ENCODE measurements at places on chromosomes 5 and 9.

DNA sequence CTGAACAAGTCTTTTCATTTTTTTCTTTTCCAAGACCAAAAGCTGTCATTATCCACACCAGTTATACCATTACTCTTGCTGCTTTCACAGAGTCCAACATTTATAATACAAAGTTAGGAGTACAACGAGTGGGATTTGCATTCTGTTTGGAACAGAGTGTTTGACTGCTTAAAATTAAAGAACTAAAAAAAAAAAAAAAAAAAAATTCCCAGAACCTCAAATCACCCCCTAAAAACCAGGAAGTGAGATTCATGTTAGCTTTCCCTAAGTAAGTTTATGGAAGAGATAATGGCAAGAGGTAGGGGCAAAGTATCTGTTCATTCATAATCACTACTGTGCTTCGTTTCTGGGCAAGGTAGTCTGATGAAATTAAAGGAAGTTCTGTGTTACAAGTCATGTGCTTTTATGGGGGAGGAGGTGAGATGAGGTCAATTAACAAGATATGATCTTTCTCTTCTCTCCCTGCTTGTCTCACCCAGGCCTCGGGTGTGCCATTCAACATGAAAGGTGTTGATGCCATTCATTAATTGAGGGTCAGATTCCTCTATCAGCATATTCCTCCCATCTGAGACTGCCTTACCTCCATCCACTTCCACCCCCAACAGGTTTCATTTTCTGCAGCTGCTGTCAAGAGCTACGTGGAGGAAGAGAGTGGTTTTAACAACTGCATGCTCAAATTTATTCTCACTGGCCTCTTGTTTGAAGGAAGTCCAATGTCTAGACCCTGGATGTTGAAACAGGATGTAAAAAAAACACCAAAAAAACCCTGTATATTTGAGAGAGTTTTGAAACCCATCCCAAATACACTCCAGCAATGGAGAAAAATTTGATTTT lies 58.1 kb downstream of the MARCHF3 start:
- DNase-seq = no peak

DNA sequence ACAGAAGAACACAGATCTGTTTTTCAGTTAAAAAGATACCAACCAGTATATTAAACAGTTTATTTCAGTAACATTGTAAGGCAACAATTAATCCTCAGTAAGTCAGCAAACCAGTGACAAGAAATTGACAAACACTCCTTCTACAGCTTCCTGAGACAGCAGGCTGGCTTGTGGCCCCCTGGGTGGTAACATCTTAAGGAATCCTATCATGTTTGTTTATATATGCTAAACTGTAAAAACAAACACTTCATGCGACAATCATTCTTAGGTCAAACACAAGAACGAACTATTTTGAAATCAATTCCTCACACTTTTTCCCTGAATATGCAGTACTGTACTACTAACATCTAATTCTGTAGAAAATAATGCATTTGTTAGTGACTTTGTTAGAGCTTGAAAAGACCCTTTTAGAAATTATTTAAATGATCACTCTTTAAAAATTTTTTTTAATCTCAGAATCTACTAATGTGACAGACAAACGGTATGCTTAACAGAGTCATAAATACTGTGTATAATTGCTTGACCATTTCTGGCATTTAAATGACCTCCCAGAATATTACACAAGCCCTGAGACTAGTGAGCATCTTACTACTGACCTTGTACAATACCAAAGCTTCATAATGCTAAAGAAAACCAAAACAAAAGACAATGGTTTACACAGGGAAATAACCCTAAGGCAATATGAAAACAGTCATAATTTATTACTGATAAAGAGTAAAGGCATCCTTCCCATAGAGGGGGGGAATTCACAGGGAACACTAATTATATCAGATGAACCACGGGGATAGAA lies 48.2 kb downstream of the ERMP1 start:
- DNase-seq = no peak

GRCh38 chr9:98287384-98287783 lies 31.9 kb upstream of the TBC1D2 start:
- DNase-seq = no peak

- no peak for DNase-seq
Observed at GRCh38 chr9:98372077-98372836, 116.8 kb upstream of the TBC1D2 start.

GRCh38 chr9:127548352-127548881 lies 63.7 kb upstream of the STXBP1 start:
- no peak for DNase-seq

DNA sequence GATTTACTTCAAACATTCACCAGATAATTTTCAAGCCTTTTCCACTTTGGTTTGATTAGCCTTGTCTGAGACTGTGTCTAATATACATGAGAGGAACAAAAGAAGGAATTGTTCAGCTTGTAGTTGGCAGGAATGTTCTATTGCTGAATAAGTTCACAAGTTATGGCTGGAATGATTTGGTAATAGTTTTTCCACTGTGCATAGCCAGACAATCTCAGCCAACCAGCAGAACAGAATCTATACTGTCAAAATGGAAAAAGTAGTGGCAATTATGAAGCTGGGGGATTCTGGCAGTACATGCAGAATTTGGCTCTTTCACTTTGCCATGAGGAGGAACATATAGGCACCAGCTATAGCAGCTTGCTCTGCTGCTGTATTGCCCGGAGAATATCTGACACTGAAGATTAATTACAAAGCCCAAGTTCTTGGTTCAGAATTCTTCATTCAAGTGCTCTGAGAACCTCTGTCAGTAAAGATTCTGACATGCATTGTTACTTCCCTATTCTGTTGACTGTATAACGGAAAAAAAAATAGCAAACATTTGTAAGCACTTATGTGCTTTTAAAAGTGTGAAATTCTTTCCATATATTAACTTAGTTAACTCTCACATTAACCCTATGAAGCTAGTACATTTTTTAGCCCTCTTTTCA lies 150.6 kb downstream of the PRR16 start:
- no peak for DNase-seq

- no peak for DNase-seq
Observed at GRCh38 chr5:155587458-155587857, 573.9 kb downstream of the KIF4B start.

GRCh38 chr5:137611011-137611580 lies 112.0 kb upstream of the SPOCK1 start:
- DNase-seq = no peak

- DNase-seq = no peak
Observed at GRCh38 chr5:134530301-134531077, 5.0 kb downstream of the JADE2 start.

Measured in NCI-H1092 (cell line).